ENCODE measurements at places on chromosomes 16 and 17. TPM values are rescaled to one million over a fixed set of nuclear protein-coding genes. Genes with fewer than 3 reads are reported as not detected.
A peak's percentile ranks its signal among the peaks of the same experiment; 100 is the strongest.

DNA sequence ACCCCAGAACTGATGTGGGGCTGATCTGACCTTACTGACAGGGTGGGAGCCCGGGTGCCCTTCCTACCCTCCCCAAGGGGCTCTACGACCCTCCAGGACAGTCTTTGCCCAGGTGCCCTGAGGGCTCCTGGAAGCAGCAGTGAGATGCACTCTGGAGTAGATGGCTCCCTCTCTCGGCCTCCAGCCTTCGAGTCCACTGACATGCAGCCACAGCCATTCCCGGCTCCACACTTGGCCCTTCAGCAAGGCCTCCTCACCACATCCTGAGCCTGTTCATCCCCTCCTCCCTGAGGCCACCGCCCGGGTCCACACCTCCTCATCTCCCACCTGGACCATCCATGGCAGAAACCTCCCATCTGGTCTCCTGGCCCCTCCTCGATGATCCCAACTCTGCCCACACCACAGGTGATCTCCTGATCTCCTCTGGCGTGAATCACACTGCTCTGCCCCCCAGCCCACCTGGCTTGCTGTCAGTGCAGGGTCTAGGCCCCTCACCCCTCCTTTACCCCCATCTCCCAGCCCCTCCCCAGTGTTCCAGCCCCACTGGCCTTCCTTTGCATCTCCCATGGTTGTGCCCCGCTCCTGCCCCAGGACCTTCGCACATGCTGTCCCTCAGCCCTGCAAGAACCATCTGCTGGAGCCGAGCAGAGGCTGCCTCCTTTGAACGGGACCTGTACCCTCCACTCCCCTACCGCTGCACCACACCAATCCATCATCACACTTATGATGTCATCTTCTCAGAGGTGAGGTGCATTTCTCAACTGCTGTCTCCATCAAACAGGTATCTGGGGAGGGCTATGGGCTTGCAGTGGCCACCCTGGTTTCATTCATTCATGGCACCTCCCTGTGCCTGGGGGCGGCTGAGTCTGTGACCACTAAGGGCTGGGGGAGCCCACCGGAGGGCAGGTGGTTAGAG is 44.7 kb downstream of the SOCS1 start:
- DNase-seq = no peak
- peaks cover 9% of the 10 kb centered on the region for H3K36me3 ChIP-seq
- H3K4me3 ChIP-seq = no peak overlapping the region
- H3K27me3 ChIP-seq = peaks cover 3% of the 10 kb centered on the region
- no peak overlapping the region for H3K27ac ChIP-seq
- H3K4me1 ChIP-seq = peaks cover 14% of the 10 kb centered on the region

- H3K27ac ChIP-seq = no peak overlapping the region
- DNase-seq = no peak
- H3K27me3 ChIP-seq = peaks cover 6% of the 10 kb centered on the region
- H3K4me1 ChIP-seq = no peaks in the 10 kb centered on the region
- H3K36me3 ChIP-seq = no peaks in the 10 kb centered on the region
These were observed 26.0 kb downstream of the FA2H start for GRCh38 chr16:74748616-74749026.

DNA sequence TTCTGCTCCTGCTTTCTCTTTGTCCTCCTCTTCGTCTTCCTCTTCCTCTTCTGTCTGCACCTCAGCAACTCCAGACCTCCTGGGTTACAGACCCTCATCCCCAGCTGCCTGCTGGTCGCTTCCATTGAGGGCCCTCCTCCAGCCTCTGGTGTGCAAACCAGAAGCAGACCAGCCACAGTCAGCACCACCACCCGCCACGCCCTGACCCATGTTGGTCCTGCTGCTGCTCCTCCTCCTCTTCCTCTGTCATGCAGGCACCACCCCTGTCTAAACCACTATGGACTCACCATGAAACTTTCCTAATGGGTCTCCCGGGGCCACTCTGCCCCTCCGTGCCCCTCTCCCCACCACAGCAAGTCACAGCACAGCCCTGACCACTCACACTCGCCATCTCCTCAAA is 11.4 kb upstream of the OGFOD3 start:
- no peak overlapping the region for H3K27ac ChIP-seq
- H3K4me3 ChIP-seq = no peak overlapping the region
- H3K36me3 ChIP-seq = no peaks in the 10 kb centered on the region

GRCh38 chr16:26598061-26598460 is 468.7 kb upstream of the C16orf82 start:
- peak overlapping the region; percentile 88 for H3K27ac ChIP-seq
- peak overlapping the region; percentile 23 for H3K4me3 ChIP-seq
- H3K4me1 ChIP-seq = peaks cover 50% of the 10 kb centered on the region
- DNase-seq = peak; percentile 70

- DNase-seq = no peak
- peaks cover 19% of the 10 kb centered on the region for H3K4me1 ChIP-seq
- H3K27ac ChIP-seq = no peak overlapping the region
- H3K27me3 ChIP-seq = no peaks in the 10 kb centered on the region
- H3K36me3 ChIP-seq = peaks cover 2% of the 10 kb centered on the region
- H3K4me3 ChIP-seq = no peak overlapping the region
These were observed 19.0 kb upstream of the KLHDC4 start for GRCh38 chr16:87784812-87785211.

DNA sequence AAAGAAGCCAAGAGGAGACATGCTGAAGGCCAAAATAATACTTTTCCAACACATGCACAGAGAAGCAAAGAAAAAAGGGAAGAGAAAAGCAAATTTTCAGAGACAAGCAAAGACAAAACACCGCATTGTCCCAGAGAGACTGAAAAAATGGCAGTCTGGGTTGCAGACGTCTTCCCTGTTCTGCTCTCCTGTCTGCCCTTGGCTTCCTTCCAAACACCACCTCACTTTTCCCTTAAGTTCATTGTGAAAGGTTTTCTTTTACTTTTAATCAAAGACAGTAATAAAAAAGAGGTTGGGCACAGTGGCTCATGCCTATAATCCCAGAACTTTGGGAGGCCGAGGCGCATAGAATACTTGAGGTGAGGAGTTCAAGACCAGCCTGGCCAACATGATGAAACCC is 21.2 kb upstream of the VAT1L start:
- H3K36me3 ChIP-seq = no peaks in the 10 kb centered on the region
- H3K4me1 ChIP-seq = no peaks in the 10 kb centered on the region

DNA sequence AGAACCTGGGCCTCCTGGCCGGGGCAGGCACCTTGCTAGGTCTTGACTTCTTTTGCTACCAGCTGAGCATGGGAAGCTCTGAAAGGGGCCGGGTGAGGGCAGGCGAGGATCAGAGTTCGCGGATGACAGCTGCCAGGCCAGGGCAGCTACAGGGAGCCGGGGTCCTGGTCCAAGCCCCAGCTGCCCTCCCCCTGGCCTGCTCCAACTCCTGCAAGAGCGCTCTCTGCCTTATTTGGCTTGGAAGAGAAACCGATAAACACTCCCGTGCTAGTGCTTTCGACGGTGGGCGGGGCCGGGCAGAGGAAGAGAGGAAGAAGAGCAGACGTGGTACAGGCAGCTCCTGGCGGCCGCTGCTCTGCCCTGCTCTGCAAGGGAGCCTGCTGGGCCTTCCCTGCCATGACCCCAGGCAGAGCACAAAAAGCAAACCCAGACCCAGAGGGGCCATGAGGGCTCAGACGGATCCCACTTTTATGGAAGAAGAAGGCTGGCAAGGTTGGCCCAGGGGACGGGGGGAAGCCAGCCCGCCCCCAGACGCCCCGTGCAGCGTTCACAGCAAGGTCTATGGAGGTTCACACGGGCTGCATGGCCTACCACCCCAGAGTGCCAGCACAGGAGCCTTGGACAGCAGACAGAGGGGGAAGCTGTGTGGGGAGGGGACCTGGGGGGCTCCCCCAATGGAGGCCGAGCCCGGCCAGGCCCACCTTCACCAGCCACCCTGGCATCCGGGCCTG is 25.6 kb downstream of the PIEZO1 start:
- no peaks in the 10 kb centered on the region for H3K27me3 ChIP-seq
- peaks cover 4% of the 10 kb centered on the region for H3K36me3 ChIP-seq
- H3K4me3 ChIP-seq = no peak overlapping the region
- H3K4me1 ChIP-seq = no peaks in the 10 kb centered on the region
- DNase-seq = no peak

- H3K36me3 ChIP-seq = peaks cover 21% of the 10 kb centered on the region
- no peak overlapping the region for H3K27ac ChIP-seq
- DNase-seq = no peak
- no peaks in the 10 kb centered on the region for H3K4me1 ChIP-seq
These were observed 34.2 kb downstream of the GPT2 start for GRCh38 chr16:46918400-46918799.

DNA sequence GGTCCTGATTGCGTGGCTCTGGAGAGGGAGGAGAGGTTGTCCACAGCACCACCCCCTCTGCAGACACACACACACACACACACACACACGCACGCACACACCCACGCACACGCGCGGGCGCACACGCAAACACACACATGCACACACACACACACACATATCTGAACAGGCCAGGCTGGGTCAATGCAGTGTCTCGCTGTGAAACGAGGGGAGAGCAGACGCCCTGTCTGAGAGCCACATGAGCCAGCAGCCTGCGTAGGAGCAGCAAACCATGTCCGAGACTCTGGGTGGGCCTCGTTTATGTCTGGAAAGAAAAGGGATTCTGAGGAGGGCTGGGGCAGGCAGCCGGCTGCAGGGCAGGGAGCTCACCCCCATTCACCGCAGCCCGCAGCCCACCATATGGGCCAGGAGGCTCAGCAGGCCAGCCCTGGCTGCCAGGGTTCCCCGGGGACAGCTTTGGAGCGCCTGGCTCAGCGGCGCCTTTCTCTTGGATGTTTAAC is 93.3 kb upstream of the TNRC6C start:
- no peak overlapping the region for H3K27ac ChIP-seq
- no peaks in the 10 kb centered on the region for H3K36me3 ChIP-seq
- H3K4me3 ChIP-seq = no peak overlapping the region

- no peaks in the 10 kb centered on the region for H3K27me3 ChIP-seq
- H3K36me3 ChIP-seq = no peaks in the 10 kb centered on the region
- H3K27ac ChIP-seq = no peak overlapping the region
- no peak overlapping the region for H3K4me3 ChIP-seq
These were observed 96.9 kb downstream of the C16orf78 start for GRCh38 chr16:49470513-49470991.

DNA sequence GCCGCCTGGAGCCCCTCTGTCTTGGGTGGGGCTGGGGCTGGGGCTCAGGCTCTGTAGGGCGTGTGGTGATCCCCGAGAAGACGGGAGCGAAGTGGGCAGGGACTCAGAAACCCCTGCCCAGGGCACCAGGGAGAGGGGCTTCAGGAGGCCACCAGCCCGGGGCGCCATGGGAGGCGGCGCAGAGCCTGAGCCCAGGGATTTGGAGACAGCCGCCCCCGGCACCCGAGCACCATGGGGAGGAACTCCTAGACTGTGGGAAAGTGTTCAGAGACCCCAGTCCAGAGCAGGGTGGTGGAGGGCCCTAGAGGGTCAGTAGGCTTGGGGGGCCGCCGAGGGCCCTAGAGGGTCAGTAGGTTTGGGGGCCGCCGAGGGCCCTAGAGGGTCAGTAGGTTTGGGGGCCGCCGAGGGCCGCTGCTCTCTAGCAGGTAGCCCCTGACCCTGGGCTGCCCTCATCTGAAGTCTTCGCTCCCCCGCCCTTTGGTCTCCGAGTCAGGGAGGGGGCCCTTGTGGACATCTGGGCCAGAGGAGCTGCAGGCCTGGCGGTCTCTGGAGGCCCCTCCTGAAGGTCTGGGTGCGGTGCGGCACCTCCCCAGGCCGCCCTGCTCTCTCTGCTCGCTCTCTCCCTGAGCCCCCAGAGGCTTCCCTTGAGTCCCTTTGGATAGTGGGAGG is 734 bp downstream of the ARHGDIG start:
- H3K27me3 ChIP-seq = peaks cover 36% of the 10 kb centered on the region
- no peaks in the 10 kb centered on the region for H3K36me3 ChIP-seq
- no peak overlapping the region for H3K27ac ChIP-seq
- no peak for DNase-seq
- peaks cover 4% of the 10 kb centered on the region for H3K4me1 ChIP-seq
- no peak overlapping the region for H3K4me3 ChIP-seq

GRCh38 chr16:31496670-31497069 is 11.5 kb downstream of the RUSF1 start:
- peaks cover 5% of the 10 kb centered on the region for H3K4me1 ChIP-seq
- no peak overlapping the region for H3K4me3 ChIP-seq
- H3K27me3 ChIP-seq = no peaks in the 10 kb centered on the region

DNA sequence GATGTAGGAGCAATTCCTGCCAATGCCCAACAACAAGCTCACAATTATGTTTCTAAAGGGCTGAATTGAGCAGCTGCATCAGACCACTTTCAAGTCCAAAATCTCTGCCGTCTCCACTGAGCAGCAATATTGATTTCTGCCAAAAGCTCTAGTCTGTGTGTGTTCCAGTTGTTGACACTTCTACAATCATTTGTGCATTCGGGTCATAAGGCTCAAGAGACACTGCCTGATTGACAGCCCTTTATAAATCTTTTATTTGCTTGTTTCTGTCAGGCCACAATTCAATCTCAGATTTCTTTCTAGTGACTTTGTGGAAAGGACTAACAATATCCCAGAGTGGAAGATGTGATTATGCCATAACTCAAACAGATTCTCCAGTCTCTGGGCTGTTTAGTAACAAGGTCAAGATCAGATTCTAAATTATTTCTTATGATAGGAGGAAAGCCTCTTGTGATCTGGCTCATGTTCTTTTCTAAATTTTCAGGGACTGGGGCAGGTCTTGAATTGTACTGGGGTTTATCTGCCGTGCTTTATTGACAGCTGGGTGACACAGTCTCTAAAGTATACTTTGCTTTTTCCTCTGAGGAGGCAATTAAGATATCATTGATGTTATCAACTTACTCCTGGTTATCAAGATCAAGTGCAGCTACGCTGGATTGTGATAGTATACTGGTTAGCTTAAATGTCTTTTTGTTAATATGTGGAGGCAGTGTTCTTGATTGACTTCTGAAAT is 377.1 kb downstream of the CNTNAP4 start:
- H3K27me3 ChIP-seq = peaks cover 6% of the 10 kb centered on the region
- no peak overlapping the region for H3K27ac ChIP-seq
- no peaks in the 10 kb centered on the region for H3K36me3 ChIP-seq
- no peak for DNase-seq
- no peaks in the 10 kb centered on the region for H3K4me1 ChIP-seq

- H3K27ac ChIP-seq = peak overlapping the region; percentile 16
- peaks cover 17% of the 10 kb centered on the region for H3K4me1 ChIP-seq
- DNase-seq = peak; percentile 66
- peak overlapping the region; percentile 8 for H3K4me3 ChIP-seq
These were observed 7.2 kb upstream of the GRB2 start for GRCh38 chr17:75412455-75413317.

The AXIN2 gene
- total RNA-seq = 1.5 TPM

The BCO1 gene
- total RNA-seq = not detected

The PERCC1 gene
- 0.25 TPM for total RNA-seq

The MC1R gene
- 1.4 TPM for total RNA-seq

The LITAFD gene
- not detected for total RNA-seq

The CPNE7 gene
- total RNA-seq = 5.7 TPM

The NPIPA7 gene
- total RNA-seq = 7.4 TPM
